ENCODE measurements at places on chromosomes 1 and 21.
A peak's percentile ranks its signal among the peaks of the same experiment; 100 is the strongest.

DNA sequence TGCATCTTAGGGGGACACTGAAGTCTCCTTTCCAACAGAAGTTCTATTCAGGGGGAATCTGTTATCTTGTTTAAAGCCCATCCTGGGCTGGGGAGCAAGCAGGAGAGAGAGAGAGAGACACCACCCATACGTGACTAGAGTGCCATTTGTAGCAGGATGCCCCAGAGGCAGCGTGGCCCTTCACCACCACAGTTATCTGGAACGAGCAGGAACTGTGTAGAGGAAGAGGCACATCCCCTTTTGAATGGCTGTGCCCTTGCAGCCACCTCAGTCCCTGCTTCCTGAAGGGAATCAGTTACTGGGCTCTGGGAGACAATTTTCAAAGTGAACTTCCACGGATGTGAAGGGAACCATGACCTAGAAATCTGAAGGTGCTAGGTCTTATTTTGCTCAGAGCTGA is 19.4 kb upstream of the LAMTOR5 start:
- DNase-seq = no peak

- DNase-seq = peak; percentile 54
These were observed 14.8 kb upstream of the PIGM start for GRCh38 chr1:160046494-160047110.

DNA sequence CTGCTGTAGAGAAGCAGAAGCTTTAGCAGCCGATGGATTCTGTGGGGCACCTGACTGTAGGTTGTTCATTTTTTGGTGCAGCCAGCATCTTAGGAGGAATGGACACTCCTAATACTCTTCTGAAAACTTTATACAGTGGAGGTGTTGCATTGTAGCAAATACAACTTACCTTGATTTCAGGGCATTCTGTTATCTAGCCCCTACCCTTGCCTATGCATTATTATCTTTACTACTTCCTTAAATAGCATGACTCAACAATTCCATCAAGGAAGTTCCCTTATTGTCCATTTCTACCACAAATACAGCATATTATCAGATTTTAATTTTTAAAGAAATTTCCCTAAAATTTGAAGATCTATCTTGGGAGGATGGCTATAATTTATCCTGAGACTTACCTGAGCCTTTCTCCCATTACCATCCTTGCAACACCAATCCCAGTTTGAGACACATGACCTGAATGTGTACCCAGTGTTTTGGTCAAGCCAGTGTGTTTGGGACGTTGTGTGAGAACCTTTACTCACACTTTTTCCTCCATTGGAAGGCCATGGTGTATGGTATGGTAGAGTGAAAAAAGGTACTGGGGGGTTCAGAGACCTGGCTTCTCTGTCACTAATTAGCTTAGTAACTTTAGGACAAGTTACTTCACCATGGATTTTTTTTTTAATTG is 9.2 kb downstream of the POU2F1 start:
- no peak for DNase-seq

DNA sequence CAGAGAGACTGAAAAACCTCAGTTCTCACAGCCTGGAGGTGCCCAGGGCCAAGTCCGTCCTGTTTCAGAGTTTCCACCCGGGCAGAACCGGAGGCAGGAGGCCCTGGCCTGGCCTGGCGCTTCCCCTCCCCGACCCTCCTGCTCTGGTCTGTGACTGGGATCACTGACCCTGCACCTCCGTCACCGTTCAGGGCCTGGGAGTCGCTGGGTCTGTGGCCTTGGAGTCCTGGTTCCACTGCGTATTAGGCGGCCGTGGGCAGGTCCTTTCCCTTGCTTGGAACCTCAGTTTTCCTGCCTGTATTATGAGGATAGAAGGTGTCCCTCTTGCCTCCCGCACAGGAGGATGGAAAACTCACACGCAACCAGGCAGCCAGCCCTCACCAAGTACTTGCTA is 533 bp upstream of the PLA2G2E start:
- DNase-seq = no peak

DNA sequence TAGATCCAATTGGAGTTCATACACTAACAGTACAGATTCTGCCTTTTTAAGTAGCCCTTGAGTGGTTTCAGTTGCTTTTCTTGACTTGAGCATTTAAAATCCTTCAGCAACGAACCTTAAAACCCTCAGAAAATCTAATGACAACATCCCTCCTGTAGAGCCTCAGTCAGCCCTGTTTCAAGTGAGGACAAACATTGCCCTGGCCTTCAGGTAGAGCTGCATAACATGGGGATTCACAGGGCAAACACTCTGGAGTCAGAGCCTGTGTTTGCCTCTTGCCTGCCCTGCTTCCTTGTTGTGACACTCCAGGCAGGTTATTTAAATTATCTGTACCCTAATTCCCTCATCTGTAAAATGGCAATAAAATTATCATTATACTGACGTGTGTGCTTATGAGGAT is 96.1 kb upstream of the KCNA3 start:
- no peak for DNase-seq

- DNase-seq = no peak
These were observed 55.4 kb downstream of the C1orf185 start for GRCh38 chr1:51157395-51157794.

GRCh38 chr21:43603233-43603626 is 56.1 kb downstream of the HSF2BP start:
- DNase-seq = no peak

DNA sequence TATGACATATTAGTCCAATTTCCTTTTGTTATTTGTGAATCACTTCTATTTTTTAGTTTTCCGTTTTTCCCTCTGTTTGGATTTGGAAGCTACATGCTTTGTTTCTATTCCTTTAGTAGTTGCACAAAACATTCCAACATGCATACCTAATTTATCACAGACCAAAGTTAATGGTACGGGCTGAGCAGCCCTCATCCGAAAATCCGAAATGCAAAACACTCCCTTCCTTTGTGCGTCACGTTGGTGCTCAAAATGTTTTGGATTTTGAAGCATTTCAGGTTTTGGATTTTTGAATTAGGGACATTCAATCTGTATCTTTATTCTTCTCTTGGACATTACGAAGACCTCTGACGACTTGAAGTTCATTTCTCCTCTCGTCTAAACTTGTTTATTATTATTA is 124.8 kb downstream of the PCNX2 start:
- no peak for DNase-seq

DNA sequence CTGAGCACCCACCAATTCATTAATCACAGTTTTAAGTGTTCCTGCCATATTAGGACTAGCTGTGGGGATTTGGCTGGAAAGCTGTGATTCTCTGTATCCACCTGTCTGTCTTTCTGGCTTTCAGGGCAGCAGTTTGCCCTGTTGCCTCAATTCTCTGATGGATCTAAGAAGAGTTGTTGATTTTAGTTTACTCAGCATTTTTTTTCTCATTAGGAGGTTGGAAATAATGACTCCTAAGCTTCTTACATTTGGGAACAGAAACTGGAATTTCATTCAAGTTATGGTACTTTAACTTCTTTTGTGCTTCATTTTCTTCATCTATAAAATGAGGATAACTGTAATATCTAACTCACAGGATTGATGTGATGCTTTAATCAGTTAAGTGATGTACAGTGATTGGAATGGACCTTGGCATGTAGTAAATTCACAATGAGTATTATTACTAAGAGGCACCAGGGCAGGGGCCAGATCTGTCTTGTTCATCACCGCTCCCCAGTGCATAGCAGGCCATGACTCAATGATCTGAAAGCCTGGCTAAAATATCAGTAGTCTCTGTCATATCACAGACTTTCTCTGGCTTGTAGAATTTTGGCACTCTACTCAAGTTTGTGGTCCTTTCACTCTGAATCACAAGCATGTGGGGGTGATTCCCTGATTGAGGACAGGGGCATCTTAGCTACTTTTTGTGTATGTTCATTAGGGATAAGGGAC is 51.4 kb upstream of the GREM2 start:
- no peak for DNase-seq

DNA sequence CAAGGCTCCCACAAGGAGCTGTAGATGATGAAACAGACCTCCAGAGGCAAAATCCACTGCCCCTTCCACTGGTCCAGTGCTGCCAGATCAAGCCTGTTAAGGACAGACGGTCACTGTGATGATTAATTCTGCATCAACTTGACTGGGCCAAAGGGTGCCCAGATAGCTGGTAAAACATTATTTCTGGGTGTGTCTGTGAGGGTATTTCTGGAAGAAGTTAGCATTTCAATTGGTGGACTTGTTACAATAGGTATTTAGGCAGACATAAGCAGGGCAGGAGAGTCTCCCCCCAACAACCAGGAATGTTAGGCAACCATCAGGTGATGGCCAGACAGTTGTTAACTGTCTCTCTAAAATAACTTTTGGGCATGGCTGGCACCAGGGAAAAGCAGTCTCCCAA is 40.9 kb upstream of the GALNT2 start:
- DNase-seq = no peak

- DNase-seq = no peak
These were observed 363.0 kb downstream of the PTBP2 start for GRCh38 chr1:97084546-97084945.

DNA sequence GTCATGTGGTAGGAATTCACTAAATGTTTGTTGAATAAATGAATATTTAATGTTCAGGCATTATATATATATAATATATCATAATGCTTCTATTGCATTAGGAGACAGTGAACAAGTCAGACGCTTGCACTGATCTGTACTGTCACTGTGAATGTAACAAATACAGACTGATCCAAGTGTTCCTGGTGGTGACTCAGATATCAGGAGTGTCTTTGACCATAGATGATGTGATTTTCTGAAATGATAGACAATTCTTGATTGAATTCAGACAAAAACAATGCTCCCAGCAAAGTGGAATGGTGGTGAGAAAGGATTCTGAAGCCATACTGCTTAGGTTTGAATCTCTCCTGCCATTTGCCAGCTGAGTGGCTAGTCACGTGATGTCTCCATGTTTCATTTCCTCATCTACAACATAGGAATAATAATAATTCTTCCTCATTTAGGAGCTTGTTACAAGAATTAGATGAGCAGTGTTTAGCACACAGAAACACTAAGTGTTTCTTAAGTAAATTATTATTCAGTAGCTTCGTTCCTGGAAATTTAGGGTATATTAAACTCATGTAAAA is 71.0 kb downstream of the OLFML2B start:
- DNase-seq = no peak

DNA sequence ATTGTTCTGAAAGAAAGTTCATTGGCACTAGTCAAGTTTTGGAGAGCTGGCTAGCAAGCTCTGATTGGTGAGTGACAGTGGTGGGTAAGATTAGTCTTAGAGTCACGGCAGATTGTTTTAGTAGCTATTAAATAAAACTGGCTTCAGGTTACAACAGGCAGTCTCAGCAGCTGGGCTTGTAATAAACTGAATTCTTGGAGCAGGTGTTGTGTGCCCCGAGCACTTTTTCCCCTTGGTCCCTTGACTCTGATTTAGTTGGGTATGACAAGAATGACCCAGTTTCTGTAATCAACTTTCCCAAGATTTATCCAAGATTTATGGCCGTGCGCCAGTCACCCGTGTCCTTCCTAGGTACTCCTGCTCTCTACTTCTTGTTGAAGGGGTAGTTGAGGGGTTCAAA is 40.2 kb downstream of the TBCE start:
- DNase-seq = no peak

DNA sequence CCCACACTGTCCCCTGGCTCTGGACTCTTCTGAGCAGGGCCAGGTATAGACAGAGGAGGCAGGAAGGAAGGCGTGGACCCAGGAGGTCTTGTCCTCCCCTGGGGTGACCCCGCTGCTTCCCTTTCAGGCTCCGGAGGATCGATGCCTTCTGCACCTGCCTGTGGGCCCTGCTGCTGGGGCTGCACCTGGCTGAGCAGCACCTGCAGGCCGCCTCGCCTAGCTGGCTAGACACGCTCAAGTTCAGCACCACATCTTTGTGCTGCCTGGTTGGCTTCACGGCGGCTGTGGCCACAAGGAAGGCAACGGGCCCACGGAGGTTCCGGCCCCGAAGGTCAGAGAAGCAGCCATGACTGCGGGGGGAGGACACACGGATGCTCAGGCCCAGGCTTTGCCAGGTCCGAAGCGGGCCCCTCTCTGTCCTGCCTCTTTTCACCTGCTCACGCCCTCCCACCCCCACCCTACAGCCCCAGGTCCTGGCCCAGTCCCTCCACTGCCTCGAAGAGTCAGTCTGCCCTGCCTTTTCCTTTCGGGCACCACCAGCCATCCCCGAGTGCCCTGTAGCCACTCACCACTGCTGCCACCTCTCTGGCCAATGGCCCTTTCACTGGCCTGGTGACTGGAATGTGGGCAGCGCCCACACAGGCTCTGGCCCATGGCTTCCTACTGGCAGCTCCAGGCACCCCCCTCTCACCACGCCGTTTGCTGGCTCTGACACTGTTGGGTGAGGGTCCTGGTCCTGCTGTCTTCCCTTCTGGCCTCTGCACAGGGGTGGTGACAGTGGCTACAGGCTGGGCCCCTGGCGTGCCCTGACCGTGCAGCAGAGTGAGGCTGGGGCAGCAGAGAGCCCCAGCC is 13.5 kb downstream of the TMEM201 start:
- no peak for DNase-seq

DNA sequence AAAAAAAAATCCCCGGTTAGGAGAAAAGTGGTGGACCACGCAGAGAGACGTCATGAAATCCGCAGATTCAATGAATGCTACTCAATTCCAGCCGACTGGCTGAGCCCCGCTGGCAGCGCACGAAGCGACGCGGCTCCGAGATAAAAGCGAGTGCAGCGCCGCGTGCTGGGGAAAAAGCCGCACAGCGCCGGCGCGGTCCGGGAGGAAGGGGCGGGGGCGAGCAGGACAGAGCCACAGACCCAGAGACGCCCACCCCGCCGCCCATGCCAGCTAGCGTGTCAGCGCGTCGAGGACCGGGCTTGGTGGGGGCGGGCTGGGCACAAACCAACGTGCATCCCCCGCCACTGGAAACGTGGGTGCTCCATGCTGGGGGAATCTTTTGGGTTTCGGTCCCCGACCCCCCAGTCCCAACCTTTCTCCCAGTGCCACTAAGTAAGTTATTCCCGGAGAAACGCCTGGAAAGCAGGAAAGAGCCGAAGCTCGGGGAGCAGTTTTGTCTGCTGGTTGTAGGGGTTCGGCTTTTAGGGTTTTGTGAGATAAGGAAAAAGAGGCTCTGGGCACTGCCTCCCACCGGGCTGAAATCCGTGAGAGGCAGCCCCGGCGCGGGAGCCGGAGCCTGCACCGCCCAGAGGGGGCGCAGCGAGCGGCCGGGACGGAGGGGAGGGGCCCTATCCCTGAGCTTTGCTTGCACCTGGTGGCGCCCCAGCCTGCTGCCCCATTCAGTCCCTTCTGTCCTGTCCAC is at the start of gene KCNJ6:
KCNJ6 (minus strand) TSS at position 148 of the 742 bp plus-strand sequence. CDS start 75,775 bp downstream, outside the sequence.
- no peak for DNase-seq

DNA sequence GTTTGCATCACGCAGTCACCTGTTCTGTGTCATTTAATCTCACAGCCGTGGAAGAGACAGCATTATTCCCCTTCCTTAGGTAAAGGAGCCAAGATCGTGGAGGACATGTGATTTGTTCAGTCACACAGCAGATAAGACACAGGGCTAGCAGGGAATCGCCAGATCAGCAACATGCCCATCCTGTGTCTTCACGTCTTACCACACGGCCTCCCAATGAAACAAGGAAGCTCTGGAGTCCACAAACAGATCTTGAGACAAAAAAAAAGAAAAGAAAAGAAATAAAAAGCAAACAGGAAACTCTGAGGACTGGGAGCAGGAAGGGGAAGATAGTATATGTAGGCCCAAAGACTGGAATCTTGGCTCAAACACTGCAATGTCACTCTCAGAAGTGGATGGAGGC is 155.3 kb downstream of the ADSS2 start:
- no peak for DNase-seq

- DNase-seq = no peak
These were observed 89.5 kb upstream of the CSF3R start for GRCh38 chr1:36572142-36572715.

GRCh38 chr1:110412576-110412975 is 5.1 kb upstream of the LAMTOR5 start:
- DNase-seq = peak; percentile 58

Data from memory B cell (primary cell).